ENCODE measurements at places on chromosomes 2 and 18.

GRCh38 chr2:85765081-85765731 lies 11.4 kb downstream of the ATOH8 start:
- DNase-seq, result no peak

GRCh38 chr2:27966466-27966865 lies 75.9 kb downstream of the BABAM2 start:
- DNase-seq, result no peak

DNA sequence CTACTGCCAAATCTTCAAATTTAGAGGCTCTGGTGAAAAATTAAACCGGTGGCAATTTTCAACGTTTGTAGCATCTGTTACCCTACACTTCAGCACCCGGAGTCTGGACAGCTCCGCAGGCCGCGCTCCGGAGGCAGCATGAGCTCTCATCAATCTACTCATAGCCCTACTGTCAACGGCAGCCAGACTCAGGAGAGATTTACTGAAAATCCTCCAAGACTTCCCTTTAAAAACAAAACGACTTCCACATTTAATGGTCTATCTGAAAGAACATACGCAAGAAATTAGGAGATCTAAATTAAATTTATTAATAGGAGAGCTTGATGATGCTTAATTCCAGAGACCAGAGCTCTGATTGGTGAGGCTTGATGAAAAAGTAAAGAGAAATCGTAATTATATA lies 970 bp upstream of the ADCYAP1 start:
- no peak for DNase-seq

GRCh38 chr2:5691221-5691984 lies 781 bp upstream of the SOX11 start:
- peak; percentile 73 for DNase-seq

DNA sequence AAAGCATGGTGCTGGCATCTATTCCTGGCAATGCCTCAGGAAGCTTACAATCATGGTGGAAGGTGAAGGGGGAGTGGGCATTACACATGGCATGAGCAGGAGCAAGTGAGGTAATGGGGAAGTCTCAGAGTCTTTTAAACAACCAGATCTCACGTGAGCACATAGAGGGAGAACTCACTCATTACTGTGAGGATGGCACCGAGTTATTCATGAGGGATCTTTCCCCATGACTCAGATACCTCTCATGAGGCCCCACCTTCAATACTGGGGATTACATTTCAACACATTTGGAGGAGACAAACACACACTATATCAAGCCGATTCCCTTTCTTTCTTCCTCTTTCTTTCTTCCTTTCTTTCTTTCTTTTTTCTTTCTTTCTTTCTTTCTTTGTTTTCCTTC lies 47.9 kb upstream of the FANCL start:
- no peak for DNase-seq

- no peak for DNase-seq
Measured at GRCh38 chr2:45728458-45728942, 77.0 kb downstream of the PRKCE start.

DNA sequence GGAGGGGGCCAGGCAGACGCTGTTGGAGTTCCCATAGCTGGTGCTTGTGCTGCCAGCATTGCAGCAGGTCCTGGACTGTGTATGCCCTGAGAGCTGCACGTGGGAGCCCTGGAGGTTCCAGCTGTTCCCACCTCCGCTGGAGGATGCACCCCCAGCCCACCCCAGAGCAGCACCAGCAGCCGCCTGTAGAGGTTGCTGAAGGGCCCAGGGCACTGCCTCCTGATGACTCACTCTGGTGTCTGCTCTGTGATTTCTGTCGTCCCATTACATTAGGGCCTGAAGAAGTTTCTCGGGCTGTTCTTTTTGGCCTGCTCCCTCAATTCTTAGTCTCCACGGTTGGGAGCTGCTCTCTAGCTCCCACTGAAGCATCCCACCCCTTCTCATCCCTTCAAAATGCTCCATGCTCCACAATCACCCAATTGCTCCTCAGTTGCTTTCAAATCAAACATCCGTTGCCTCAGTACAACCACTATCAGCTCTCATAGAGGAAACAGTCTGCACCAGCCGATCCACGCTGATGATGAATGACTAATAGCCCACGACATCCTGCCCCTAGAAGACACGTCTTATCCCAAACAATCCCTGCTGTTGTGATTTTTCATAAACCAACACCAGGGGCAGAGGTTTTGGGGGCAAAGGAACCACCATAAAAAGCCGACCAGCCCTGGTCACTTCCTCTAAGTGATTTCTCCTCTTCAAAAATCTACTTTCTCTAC lies 65.2 kb upstream of the RNF152 start:
- DNase-seq, result no peak

GRCh38 chr18:8008033-8008432 lies 440.9 kb downstream of the PTPRM start:
- peak; percentile 45 for DNase-seq

DNA sequence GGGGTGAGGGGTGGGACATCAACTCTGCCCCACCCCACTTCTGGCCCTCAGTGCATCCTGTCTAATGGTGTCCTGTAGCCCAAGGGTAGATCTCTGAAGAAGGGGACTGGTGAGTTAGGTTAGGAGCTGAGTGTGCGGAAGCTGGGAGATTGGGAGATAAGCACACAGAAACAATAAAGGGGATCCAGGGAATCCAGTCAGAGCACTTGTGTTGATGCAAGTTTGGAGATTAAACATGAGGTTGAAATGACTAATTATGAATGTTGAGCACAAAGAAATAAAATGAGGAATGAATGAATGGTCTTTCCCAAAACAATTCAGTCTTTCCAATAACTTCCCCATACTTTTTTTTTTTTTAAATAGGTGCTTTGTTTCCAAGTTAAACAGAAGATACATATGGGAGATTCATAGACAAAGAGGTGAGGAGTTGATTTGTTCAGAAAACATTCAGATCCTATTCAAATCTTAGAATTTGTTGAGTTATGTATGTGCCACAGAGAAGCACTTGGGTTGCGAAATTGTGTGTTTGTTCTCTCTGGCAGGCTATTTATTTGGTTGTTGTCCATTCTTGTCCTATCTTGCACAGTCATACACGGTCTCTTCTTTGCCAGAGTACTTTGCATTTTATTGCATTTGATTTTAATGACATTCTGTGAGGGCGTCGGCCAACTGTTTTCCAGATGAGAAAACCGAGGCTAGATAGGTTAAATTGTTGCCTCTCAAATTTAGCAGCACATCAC lies 31.6 kb upstream of the NABP1 start:
- DNase-seq, result no peak

GRCh38 chr2:42127425-42128424 lies 41.4 kb upstream of the EML4 start:
- no peak for DNase-seq

DNA sequence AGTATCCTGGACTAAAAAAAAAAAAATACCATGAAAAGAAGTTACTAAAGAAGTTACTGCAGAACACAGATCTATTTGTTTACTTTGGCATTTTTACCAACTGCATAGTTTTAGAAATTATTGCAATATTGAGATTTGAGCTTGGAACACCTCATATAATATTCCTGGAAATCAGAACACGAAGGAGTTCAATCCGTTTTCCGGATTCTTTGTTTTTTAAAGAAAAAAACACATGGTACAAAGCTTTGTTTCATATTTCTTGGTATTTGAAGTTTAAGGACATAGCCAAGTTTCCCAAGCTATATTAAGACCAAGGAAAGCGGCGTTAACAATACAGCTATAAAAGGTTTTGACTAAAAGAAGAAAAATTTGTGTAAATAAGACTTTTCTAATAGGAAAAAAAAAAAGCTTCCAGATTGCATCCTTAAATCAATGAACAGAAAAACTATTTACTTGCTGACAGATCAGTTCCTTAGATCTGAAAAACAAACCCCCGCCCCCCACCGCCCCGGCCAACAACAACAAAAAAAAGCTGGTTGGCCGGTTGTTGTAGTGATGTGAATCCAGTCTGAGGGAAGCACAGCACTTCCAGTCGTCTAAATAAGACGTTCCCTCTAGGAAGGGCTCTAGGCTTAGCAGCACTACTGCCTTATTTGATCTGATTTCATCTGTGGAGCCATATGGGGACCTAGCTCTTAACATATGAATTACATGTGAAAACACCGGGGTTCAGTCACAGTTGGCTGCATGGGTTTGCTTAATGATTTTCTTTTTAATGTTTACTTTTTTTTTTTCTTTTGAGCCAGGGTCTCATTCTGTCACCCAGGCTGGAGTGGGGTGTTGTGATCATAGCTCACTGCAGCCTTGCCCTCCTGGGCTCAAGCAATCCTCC lies 2.5 kb upstream of the RHOB start:
- DNase-seq, result no peak

DNA sequence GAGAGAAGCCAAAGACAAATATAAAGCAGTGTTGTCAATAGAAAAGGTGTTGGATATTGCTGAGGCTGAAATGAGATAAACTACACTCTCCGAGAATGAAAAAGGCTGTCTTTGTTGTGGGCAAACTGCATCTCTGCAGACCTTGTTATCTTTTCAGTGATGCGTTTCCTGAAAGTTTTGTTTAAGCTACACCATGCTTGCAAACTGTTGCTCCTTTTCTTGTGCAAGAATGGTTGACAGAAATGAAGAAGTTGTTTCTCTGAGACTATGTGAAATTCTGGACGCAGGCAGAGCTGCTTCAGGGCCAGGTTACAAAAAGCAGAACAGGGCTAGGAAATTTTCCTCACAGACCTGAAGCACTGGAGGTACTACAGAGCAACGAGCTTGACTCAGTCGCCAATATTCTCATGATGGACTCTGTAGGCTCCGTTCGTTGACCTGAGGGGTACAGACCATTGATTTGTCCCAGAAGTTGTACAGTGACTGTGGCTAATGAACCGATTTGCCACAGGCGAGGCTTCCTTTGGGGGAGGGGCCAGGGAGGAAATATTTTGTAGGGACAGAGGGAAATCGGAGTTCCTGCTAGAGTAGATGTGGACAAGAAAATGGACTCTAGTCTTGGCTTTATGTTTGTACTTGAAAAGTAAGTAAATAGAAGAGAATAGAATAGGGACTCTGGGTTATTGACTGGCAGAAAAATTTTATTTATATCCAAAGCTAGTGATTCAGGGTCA lies 3.5 kb upstream of the ATL2 start:
- no peak for DNase-seq

DNA sequence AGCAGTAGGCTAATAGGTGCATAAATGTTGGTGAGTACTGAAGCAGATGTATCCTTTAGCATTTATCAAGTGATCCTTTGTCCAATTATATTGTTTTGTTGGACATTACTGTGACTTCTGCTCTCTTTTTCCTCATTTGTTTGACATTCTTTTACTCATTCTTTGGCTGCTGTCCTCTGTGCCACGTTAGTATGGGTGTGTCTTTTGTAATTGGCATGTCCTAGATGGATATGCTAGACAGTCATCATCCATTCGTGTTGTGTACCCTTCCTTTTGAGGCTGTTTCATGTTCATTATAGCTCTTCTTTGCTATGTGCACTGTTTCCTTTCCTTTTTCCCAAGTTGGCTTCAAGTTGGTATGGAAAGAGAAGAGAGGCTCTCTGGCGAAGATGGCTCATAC lies 284.7 kb downstream of the CYP26B1 start:
- DNase-seq, result no peak

DNA sequence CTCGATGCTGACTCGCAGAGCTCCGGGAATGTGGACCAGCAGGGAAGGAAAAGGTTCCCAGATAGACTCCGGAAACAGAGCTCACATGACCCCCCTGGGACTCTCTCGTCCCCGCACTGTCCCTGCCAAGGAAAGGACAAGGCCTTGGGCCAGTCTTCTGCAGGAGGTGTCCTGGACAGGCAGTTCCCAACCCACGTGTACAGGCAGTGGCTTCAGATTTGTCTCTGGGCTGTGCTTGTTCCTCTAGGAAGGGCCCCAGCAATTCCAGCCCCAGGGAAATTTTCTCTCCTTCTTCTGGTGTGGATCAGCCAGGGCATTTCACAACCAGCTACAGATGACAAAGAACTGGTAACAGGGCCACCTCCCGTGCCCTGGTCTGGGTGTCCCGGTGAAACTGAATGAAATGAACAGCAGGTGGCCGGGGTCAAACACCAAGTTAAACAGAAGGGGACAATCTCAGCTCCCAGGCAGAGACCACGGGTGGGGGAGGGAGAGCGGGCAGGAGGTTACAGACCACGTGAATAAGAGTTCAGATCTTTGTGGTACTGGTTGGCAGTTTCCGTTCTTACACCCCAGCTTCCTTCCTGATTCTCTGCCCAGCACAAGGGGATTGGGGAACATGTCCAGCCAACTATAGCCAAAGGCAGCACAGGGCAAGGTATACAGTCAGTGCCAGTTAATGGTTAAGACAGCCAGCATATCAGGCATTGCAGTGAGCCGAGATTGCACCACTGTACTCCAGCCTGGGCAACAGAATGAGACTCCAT lies 52.2 kb upstream of the CAB39 start:
- DNase-seq, result no peak

DNA sequence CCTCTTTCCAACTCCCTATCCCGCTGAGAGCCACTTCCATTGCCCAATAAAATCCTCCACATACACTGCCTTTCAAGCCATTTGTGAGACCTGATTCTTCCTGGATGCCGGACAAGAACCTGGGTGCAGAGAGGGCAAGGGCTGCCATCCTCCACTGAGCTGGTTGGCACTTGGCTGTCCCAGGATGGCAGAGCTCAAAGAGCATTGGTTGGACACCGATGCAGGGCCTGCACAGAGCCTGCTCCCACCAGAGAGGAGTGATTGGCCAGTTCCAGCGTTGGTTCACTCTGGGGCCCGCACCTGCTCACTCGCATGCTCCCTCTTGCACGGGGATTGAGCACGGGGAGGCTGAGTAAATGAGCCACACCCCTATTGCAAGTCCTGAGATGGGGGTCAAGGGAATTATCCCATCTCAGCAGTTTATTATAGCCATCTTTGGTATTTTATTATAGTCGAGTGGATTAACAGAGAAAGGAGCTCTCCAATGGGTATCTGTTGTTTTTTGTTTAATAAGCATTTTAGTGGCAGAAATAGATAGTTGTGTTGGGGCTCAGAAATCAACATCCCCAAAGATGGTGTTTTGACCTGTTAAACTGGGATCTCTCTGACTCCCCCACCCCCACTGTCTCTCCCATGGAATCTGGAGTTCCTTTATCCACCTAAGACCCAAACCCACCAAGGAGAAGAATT lies 19.8 kb upstream of the MGAT4A start:
- no peak for DNase-seq

DNA sequence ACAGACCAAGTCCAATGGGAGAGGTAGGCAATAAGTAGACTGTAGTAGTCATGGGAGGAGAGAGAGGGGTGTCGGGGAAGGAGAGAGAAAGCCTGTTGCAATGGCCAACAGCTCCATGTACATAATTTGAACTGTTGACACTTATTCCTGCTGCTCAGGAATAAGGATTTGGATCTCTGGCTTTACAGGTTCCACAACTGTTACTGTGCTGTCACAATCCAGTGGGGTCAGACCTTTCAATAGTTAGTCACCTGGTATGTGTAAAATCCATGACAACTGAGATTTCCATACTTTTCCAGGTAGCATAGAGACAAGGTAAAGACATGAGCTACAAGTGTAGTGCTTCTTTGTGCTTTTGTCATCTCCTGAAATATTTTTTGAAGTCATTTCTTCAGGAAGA lies 47.5 kb upstream of the RIOK3 start:
- DNase-seq, result no peak

GRCh38 chr2:201777043-201777442 lies 3.7 kb downstream of the ALS2 start:
- no peak for DNase-seq

DNA sequence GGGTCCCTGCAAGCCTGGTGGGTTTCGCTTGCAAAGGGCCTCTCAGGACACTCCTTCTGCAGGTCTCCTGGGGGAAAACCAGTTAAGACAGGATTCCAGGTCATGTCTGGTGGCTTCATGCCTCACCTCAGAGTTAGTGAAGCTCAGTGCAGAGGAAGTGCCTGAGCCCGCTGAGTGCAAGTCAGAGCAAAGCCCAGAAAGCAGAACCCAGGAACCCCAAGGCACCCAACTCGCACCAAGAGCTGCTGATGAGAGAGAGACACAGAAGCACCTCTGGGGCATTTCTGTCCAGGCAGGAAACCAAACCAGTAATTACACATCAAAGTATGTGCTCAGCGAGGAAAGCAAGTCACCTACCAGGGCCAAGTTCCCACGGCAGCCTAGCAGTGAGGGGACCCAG lies 78.4 kb downstream of the ARHGEF4 start:
- no peak for DNase-seq

Measured in NCI-H187 treated with DMSO at 0.1 percent for 48 hours (cell line).